Stimulated activated CD4-positive, alpha-beta T cell treated with anti-CD3 and anti-CD28 coated beads, TNF-alpha, amount 100 ng/mL, for 24 hours (primary cell): ENCODE measurements at places on chromosomes 13 and 19.

- no peak for DNase-seq
Measured at GRCh38 chr13:77533875-77534788, 1.4 kb upstream of the SCEL start.

GRCh38 chr19:45560038-45560437, 24.6 kb downstream of the OPA3 start:
- DNase-seq, result no peak

DNA sequence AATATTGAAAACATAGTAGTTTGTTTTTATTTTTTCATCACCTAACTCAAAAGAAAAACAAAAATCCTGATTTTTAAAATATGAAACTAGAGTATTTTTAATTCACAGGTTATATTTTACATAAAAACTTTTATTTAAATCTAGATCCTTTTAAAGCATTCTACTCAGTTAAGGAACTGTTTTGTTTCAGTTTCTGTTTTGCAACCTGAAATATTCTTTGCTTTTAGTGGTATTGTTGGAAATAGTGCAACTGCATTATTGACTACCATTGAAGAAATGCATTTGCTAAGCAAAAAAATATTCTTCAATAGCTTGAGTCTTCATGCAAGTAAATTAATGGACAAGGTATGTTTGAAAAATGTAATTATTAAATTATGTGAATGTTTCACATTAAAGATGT, 43.8 kb downstream of the COG6 start:
- DNase-seq, result no peak

DNA sequence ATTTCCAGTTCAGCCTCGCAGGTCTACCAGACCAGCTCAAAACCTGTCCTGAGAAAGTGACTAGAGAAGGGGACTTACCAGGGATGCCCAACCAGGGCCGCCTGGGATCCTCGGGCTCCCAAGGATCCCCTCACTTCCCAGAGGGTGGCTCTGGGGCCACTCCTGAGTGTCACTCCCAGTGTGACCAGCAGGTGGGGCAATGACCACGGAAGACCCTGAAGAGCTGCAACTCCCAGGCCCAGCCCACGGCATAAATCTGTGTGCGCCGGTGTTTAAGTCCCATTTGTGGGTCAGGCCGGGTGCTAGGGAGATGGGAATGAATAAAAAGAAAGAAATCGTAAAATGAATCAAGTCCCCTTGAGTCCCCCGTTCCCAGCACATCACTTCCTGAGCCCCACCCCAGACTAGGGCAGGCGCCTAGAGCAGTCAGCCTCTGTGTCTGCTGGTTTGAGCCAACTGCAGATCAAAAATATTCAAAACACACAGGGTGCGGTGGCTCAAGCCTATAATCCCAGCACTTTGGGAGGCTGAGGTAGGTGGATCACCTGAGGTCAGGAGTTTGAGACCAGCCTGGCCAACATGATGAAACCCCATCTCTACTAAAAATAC, 10.7 kb downstream of the PTGIR start:
- DNase-seq, result peak; percentile 75

DNA sequence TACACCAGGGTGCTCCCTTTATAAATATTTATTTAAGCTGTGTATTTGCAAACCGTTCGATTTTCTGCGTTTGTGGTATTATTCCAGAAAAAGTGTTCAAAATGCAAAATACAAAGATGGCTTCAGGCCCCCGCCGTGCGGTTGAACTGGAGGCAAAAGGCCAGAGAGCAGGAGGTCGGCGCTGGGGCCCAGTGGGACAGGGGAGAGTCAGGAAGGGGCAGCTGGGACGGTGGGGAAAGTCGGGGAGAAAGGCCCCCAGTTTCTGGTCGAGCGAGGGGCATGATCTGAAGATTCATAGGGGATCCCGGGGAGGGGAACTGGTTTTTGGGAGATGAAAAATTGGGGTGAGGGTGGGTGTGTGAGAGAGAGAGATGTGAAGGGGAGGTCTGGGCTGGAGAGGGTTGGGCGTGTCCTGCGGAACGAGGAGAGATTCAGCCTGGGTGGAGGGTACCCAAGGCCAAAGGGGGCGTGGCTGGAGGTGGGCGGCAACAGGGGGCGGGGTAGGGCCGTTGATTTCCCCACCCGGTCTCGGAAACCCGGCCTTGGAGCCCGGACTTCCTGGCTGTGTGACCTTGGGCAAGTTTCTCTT, 678 bp downstream of the ISOC2 start:
- DNase-seq, result no peak

DNA sequence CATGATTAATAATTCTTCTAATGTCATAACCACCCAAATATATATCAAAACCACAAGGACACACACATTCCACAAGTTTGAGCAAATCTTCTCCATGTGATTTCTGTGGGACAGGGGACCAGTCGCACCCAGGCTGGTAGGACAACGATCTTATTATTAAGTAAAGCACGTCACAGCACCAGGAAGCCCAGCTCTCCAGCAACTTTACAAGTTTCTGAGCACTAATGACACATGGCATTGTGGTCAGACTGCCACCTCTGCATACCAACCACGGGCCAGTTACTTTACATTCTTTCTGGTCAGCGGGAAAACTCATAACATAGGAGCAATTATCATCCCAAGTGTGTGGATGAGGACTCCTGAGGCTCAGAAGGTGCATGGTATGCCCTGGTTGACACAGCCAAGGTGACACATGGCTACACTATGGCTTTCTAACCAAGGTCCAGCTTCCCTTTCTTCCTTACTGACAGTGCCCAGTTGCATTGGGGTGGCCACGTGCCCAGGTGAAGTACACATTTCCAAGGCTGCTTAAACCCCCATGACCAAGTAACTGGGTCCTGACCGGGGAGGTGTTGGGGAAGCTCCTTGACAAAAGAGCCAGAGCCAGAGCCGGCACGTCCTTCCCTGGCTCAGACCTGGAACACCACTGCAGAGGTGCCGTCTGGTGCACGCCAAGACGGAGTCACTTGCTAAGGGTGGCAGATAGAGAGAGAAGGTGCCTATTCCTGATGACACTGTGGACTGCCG, 27.4 kb downstream of the LATS2 start:
- DNase-seq, result no peak

DNA sequence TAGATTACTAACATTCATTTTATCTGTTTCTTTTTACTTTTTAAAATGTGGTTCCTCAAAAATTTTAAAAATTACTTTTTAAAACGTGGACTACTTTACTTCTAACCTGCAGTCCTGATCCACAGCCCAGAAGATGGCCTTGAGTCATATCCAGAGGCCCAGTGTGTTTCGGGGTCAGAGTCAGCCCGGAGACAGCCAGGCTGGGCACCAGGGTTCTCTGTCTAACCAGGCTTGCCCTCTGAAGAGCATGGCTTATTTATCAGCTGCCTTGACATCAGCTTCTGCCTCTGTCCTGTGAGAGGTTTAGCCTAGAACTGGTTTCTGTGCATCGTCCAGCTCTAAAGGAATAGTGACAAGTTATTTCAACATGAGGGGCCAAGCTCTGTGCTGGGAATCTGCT, 332.0 kb downstream of the FGF9 start:
- no peak for DNase-seq

DNA sequence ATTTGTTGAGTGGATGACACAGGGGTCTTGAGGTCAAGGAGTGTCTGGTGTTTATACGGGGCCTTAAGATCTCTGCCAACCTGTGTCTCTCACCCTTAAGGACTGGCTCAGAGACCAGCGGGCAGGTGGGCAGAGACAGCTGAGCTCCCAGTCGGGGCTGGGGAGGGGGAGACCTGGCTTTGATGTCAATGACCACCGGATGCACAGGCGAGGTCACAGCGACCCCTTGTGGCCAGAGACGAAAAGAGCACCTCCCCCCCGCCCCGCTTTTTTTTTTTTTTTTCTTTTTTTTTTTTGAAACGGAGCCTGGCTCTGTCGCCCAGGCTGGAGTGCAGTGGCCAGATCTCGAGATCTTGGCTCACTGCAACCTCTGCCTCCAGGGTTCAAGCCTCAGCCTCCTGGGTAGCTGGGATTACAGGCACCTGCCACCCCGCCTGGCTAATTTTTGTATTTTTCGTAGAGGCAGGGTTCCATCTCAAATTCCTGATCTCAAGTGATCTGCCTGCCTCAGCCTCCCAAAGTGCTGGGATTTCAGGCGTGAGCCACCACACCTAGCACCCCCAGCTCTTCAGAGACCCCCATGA, 12.1 kb upstream of the KLK14 start:
- no peak for DNase-seq

DNA sequence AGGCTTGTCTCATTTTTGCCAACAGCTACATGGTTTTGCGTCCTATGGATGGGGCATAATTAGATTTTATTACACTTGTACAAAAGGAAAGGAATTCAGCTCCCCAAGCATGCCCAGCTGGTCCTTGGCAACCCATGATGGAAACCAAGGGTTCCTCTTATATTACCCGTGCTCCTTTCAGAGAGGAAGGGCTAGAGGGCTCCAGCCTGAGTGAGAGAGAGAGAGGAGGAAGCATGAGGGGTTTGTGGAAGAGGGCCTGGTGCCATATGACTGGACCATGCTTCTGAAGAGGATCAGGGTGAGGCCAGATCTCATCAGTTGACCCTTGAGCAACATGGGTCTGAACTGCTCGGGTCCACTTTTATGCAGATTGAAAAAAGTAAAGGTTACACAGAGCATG, 3.5 kb upstream of the RPS9 start:
- DNase-seq, result no peak
